ENCODE measurements at places on chromosomes 2 and 18. TPM values are rescaled to one million over a fixed set of nuclear protein-coding genes. Genes with fewer than 3 reads are reported as not detected.

RESP18 gene
- not detected for total RNA-seq

POTEC gene
- not detected for total RNA-seq

NOSTRIN gene
- total RNA-seq = 0.12 TPM

CCDC85A gene
- 2.9 TPM for total RNA-seq

INHBB gene
- 10.1 TPM for total RNA-seq

ANKRD29 gene
- 9.1 TPM for total RNA-seq

COX5B gene
- 126 TPM for total RNA-seq

CDKL4 gene
- total RNA-seq = 0.85 TPM

SERPINB12 gene
- total RNA-seq = 0.32 TPM

ITPRIPL1 gene
- total RNA-seq = 10.7 TPM

MOB1A gene
- total RNA-seq = 157 TPM

Measured in hair follicle dermal papilla cell (primary cell).